Suppressor macrophage (primary cell): ENCODE measurements at places on chromosomes 12 and 14.

GRCh38 chr14:43894534-43894933, 612.5 kb downstream of the FSCB start:
- DNase-seq = peak; percentile 7

- DNase-seq = no peak
These were observed 28.3 kb downstream of the BEGAIN start for GRCh38 chr14:100558966-100559365.

- DNase-seq = no peak
These were observed 8.0 kb downstream of the NAB2 start for GRCh38 chr12:57096748-57097553.

DNA sequence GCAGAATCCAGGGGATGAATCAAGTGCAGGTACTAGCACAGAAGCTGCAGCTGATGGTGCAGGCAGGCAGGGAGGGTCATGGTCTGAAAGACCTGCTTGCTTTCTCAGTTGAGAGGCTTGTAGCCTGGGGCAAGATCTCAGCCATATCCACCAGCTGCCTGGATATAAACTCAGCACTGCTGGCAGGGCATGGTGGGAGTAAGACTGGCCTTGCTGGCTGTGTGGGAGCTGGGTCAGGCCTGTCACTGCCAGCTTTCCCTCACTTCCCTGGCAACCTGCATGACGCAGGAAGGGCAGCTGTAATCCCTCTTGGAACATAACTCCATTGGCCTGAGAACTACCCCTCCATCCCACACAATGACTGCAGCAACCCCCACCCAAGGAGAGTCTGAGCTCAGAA, 230.1 kb downstream of the ANO6 start:
- DNase-seq = peak; percentile 27

DNA sequence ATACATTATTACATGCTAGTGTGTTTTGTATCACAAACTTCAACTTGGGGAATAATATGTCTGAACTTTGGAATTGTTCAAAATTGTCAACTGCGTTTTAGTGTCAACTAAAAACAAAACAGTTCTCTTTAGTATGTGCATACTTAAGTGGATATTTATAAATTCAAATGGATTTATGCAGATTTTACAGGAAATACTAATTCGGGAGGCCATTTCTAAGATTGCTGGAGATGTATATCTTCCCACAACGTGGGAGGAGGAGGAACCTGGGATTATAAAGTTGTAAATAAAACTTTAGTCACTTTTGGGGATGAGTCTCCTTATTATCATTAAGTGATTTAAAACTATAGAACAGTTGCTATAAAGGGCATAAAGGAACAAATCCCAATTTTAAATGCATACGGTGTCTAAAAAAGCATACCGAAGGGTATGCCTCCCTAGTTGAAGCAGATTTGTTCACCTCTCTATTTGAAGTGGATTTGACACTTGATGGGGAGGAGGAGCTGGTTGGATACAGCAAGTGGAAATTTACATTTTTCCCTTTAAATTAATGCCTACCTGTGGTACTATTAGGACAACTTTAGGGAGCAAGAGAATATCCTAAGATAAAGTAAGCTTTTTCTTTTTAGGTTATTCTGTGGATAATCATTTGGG, 2.7 kb downstream of the PDE3A start:
- no peak for DNase-seq

GRCh38 chr12:127457726-127458125, 809.2 kb upstream of the TMEM132C start:
- DNase-seq = no peak

DNA sequence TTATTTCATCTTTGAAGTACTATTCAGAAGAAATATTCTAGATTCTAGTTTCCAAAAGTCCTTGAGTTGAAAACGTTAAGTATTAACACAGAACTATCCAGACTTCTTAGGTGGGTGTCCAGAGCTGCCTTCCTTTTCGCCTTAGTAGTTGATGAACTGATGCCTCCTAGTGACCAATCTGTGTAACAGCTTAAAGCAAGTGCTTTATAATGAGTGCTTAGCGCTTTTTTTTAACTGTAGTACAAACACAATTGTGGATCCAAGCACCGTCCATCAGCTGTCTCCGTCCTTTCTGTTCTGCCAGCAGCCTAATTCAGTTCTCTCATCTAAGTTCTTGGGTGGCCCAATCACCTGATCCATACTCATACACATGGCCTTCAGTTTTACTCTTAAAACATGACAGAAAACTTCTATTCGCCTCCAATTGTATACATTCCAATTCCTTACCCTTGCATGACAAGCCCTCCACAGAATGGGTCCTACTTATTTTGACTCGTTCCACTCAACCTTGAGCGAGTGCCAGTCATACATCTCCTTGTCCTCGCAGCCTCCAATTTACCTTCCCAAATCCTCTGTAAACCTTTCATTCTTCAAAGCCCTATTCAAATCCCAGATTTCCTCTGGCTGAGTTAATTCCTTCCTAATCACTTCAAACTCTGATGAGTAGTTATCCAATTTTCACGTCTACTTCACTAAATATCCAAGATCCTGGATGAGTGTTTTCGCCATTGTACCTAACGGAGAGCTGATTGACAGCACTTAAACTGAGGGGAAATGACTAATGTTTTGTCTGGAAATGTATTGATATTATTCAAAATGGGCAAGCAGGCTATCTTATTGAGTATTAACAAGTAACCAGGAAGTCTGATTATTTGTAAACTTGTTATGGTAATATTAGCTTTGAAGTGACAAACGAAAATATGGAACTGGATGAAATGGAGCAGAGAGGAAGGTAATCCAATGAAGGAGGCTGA, 5.8 kb upstream of the PHLDA1 start:
- peak; percentile 85 for DNase-seq

- DNase-seq = no peak
These were observed 43.3 kb upstream of the LRRK2 start for GRCh38 chr12:40181490-40181889.

DNA sequence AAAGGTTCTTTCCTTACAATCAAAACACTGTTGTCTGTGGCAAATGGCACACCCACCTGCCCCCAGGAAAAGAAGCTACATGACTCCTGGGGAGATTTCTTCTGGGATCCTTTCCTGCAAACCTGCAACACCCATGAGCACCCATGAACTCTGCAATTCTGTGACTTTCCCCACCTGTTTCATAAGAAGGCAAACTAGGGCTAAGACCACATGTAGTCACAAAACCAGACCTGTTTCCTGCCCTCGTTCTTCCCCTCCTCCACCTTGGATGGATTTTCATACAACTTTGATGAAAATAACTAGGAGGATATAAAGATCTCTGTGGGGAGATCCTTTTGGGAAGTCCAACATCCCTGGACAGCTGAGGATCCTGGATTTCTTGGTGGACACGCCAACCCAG, 1084.7 kb downstream of the BCL11B start:
- DNase-seq = no peak

DNA sequence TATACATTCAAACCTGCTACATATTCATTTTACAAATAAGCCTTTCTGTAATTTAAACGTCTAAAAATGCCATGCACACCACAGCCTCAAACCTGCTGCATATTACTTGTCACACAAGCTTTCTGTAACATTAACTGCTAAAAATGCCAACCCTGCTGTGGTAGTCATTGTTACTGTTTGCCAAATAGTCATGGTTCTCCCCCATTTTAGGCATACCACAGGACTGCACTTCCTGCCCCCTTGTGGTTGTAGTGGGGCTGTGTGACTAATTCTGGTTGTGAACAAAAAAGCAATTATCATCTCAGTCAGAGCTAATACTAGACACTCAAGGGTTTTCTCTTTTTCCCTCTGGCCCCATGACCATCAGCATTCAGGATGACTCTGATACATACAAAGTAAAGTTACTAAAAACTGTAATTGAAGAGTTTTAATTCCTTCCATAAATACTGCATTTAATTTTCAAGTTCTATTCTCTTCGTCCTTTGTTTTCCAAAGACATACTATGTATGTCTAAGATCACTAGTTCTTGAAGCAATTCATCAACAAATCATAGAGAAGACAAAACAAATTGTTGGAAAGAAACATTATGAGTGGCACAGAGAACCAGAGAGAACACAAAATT, 5.7 kb upstream of the SLC35F4 start:
- peak; percentile 6 for DNase-seq

- DNase-seq = no peak
These were observed 209.1 kb downstream of the PAX9 start for GRCh38 chr14:36870776-36871175.

DNA sequence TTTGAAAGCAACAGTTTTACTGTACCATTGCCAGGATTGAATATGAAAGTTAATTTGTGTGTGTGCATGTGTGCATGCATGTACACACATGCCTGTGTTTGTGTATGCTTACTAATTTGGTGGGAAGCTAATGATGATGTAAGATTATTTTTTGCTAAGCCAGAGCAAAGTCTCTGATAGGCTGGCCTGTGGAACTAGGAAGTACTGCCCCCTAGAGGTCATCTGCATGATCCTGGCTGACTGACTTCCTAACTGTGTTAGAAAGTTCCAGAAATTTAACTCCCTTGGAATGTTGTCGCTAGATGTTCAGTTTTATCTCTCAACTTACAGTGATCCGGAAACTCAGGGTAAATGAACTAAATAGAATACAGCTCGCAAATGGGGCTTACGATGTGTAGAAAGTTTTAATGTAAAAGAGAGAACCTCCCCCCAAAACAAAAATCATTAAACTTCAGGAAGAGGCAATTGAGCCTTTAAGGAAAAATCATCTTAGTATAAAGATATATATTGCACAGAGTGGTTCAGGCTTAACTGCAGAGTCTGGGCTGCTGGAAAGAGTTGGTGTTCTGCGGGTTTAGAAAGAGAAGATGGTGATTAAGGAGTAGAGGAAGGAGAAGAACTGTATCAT, 34.3 kb upstream of the SLC38A1 start:
- DNase-seq = peak; percentile 50

DNA sequence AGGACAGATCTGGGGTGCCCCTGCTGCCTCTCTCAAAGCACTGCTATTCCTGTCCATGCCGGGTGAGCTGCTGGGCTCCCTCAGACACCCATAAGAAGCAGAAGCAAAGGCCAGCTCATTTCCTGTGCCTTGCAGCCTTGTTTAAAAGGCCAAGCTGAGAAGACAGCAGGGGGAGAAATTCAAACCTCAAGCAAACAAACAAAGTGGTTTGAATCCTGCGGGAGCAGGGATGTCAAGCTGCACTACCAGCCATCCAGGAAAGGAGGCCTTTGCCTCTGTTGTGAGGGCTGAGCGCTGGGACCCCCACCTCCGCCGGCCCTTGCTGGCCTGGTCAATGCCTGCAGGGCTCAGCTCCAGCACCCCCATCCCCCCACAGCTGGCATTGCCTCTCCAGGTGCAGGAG, 176.5 kb downstream of the PIWIL1 start:
- DNase-seq = no peak

GRCh38 chr12:60872850-60873713, 1277.3 kb downstream of the SLC16A7 start:
- DNase-seq = no peak

- no peak for DNase-seq
These were observed 62.7 kb downstream of the NDUFA12 start for GRCh38 chr12:94940771-94941170.

- DNase-seq = no peak
These were observed 17.1 kb downstream of the MRPL42 start for GRCh38 chr12:93484315-93484981.

- peak; percentile 82 for DNase-seq
These were observed 50.4 kb downstream of the DYRK2 start for GRCh38 chr12:67698672-67699581.

- DNase-seq = peak; percentile 73
These were observed 110.0 kb downstream of the CCDC60 start for GRCh38 chr12:119444462-119445044.

DNA sequence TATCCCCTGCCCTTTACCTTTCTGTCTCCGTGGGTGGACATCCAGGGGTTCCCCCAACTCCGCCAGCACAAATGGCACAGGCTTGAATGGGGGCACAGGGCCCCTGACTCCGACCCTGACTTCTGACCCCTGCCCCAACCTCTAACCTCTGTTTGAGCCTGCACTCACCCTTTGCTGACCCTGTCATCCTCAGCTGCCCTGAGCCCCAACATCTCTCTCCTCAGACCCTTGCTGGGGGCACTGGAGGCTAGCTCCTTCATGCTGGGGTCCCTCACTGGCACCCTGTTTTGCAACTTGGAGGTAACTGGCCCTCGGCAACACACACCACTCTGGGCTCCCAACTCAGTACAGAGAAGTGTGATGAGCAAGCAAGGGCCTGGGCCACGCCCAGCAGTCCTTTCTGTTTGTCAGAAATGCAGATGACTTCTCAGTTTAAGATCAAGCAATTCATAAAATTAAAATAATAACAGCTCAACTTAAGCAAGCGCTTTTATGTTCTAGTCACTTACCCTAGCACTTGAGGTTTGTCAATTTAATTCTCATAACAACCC, 2.1 kb downstream of the IFI27 start:
- no peak for DNase-seq

DNA sequence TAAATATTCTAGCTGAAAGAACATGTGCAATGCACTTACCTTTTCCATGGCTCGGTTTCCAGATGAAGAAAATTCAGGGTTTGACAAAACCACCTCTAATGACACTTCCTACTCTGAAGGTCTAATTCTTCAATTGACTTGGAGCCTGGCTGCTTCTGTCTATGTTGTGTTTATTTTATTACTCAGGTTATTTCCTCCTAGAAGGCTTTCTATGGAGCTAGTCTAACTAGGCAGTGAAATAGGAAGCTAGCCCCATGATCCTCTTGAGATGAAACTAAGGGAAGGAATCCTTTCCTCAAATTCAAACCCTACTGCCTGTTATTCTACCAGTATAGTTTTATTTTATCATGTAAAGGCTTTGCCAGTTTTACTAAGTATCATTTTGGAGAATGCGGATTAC, 20.9 kb upstream of the IFNG-AS1 start:
- no peak for DNase-seq

GRCh38 chr12:24756479-24757024, 192.3 kb downstream of the BCAT1 start:
- DNase-seq = no peak

DNA sequence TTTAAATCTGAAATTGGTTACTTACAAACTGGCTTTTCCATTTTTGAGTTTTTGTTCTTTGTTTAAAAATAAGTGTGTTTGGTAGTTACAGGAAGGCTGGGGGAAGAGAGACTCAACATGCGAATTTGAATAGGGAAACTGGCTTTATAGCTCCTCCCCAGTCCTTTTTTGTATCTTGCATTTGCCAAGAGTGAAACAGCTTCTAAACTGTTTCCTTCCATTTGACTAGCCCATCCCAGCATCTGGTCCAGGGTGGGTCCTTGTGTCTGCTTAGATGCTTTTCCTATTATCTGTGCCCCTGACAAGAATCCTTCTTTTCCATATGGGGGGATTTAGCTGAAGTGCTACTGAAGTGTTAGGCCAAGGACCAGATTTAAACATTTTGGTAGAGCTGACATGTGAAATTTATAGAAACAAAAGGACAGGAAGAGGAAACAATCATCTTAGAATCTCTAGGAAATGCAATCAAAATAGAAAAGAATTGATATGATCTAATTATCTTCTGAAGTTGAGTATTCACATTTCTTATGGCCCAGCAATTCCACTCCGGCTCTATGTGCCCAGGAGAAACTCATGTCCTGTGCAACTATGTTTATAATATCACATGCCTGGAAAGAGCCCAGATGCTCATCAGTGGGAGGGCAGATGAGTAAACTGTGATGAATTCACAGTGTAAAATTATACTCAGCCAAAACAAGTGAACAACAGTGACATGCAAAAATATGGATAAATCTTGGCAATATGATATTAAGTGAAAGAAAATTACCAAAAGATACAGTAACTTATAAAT, 7.4 kb downstream of the SMOC1 start:
- DNase-seq = peak; percentile 10
